ENCODE measurements at places on chromosomes 5 and 9. TPM values are rescaled to one million over a fixed set of nuclear protein-coding genes. Genes with fewer than 3 reads are reported as not detected.

The SLC34A3 gene
- total RNA-seq: not detected

The ADGRV1 gene
- not detected for total RNA-seq

The C5orf58 gene
- not detected for total RNA-seq

The NNT gene
- total RNA-seq: 38.6 TPM

The LHX2 gene
- not detected for total RNA-seq

The MLANA gene
- total RNA-seq: not detected

The IFNE gene
- total RNA-seq: not detected

The PAPPA gene
- 0.25 TPM for total RNA-seq

The MZB1 gene
- total RNA-seq: not detected

The FOXD4L3 gene
- total RNA-seq: not detected

The RNF14 gene
- total RNA-seq: 49.3 TPM

The C5orf52 gene
- total RNA-seq: not detected

The BRIX1 gene
- total RNA-seq: 36.6 TPM

The JADE2 gene
- total RNA-seq: 25.6 TPM

The AIF1L gene
- 19.2 TPM for total RNA-seq

The LRRC19 gene
- total RNA-seq: not detected

The RGP1 gene
- 11.1 TPM for total RNA-seq

The FAM78A gene
- 2.2 TPM for total RNA-seq

The IFNA13 gene
- total RNA-seq: not detected

The PKN3 gene
- 29.7 TPM for total RNA-seq

The TMEM250 gene
- total RNA-seq: 75.0 TPM

The FASTKD3 gene
- total RNA-seq: 20.7 TPM

The CDKN2A gene
- total RNA-seq: 40.8 TPM

The SGCD gene
- not detected for total RNA-seq

The NUTM2G gene
- total RNA-seq: not detected

The SLIT3 gene
- under 0.01 TPM for total RNA-seq

The FBP2 gene
- not detected for total RNA-seq

The PLPP7 gene
- total RNA-seq: 5.6 TPM

The SYK gene
- not detected for total RNA-seq

The TEX48 gene
- not detected for total RNA-seq

The CERCAM gene
- total RNA-seq: 19.5 TPM

The SMIM33 gene
- not detected for total RNA-seq

Measured in mammary microvascular endothelial cell (primary cell).